ENCODE measurements at places on chromosomes 7 and 10. TPM values are rescaled to one million over a fixed set of nuclear protein-coding genes. Genes with fewer than 3 reads are reported as not detected.

The TMEM140 gene
- not detected for total RNA-seq

DNA sequence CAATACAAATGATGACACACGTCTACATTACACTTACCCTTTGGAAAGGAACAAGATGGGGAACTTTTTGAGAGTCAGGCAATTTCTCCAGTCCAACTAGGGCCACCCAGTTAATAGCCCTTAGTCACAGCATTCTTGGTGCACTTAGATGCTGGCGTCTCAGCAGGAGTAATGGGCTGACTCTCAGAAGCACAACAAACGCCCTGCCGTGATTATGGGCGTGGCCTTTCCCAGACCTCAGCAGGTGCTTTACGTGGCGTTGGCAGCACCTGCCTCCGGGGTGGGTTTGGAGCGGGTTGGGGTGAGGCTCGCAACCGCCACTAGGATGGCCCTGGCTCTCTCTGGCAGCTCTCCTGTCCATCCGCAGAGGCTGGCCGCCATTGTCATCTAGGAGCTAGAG is 147.6 kb upstream of the SHH start:
- no peak for DNase-seq

- DNase-seq: no peak
These were observed 173.5 kb downstream of the PLXNA4 start for GRCh38 chr7:132402751-132403245.

- DNase-seq: no peak
These were observed 25.3 kb downstream of the IL2RA start for GRCh38 chr10:6036861-6037321.

The PTPRN2 gene
- total RNA-seq: 32.2 TPM

DNA sequence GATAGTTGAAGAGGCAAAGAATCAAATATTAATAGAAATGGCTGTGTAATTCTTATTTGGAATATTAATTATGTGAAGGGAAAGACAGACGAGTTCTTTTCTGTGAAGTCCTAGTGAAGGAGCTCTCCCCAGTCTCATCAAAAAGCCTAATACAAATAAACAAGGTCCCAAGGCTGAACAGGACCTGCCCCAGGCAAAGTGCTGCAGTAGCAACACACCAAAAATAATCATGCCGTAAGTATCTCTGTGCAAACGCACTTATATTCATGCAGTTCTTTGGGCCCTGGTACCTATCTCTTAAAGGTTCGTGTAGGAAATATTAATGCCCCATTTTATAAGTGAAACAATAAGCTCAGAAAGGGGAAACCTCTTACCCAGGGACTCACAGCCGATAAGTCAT is 12.2 kb upstream of the CHST15 start:
- no peak for DNase-seq

The REEP3 gene
- total RNA-seq: 36.7 TPM

DNA sequence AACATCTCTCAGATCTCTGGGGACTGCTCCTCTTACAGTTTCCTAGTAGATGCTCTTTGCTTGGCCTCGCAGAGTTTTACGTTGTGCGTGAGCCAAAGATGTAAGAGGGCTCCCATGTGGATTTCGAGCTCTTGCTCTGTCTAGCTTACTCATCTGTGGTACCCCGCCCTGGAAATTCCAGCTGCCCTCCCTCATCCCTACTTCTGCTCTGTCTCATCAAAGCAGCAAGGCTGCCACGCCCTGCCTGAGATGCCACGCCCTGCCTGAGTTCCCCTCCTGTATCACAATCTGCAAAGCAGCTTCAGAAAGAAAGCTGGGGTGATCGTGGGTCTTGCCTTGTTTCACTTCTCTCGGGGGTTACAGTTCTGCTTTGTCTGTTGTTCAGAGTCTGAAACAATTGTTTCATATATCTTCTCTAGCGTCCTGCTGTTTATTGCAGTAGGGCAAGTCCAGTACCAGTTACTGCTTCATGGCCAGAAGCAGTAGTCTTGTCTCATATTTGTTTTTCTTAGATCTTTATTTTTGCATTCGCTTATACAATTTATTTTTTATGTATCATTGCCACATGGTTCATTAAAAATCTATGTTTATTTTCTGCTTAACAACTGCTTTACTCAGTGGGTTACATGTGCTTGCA is 36.1 kb upstream of the CCNY start:
- DNase-seq: no peak

Data from neural crest cell (in vitro differentiated cells).